ENCODE measurements at places on chromosomes 5 and 9.

DNA sequence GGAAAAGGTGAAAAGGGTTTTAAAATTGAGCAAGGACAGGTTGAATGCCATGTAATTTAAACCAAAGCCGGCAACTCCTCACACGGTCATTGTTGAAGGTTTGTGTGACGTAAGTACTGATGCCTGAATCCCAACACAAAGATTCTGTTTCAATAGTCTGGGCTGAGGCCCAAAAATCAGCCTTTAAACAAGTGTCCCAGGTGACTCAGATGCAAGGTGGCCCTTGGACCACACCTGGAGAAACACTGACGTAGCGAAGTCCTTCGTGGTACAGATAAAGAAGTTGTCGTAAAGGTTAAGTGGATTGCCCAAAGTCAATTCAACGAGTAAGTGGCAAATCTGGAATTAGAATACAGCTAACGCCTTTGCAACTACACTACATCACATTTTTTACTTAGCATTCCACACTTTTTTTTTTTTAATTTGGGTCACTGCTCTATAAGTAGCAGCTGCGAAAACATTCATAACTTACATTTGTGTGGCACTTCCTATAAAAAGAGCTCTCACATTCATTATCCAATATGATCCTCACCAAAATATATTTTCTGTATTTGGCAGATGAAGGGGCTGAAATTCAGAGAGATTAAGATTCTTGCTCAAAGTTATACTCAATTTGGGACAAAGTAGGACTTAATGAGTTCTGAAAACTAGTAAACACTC lies 111.3 kb downstream of the LPAR1 start:
- no peak for DNase-seq

GRCh38 chr5:134440201-134440755 lies 28.6 kb upstream of the CDKN2AIPNL start:
- no peak for DNase-seq

- no peak for DNase-seq
Measured at GRCh38 chr5:130112246-130112645, 208.0 kb downstream of the CHSY3 start.

GRCh38 chr9:136784997-136785361 lies 6.2 kb upstream of the TMEM141 start:
- DNase-seq, result no peak

DNA sequence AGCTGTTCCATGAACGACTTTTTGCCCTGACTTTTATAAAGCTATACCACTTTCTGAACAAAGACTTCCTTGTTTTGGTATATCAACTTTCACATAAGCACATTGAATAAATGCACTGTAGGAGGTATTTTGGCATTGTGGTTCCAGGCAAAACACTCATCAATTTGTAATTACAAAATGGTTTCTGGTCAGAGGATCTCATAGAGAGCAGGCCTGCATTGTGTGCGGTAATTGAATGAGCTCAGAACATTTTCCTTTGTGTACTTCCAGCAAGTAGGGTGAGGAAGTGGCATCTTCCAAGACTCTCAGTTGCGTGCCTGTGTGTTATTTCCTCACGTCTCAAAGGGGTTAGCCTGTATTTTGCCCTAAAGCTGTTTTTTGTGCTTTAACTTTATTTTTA lies 89.2 kb downstream of the PDE6A start:
- no peak for DNase-seq

DNA sequence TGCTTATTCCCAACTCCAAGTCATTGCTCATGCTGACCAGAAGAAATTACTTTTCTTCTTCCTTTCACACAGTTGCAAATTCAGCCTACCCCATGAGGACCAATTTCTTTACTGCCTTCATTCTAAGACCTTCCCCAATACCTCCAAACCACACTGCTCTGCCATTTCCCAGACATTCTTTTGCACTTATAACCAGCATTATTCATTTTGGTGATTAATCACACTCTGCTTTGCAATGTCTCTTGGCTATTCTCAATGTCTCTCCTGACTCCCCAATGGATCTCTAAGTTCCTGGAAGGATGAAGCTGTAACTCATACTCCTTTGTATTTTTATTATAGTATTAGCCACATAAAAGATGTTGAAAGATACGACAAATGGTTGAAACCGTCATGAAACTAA lies 105.7 kb upstream of the RANBP3L start:
- DNase-seq, result no peak

GRCh38 chr5:143183989-143184388 lies 219.5 kb downstream of the NR3C1 start:
- no peak for DNase-seq

GRCh38 chr9:137217276-137218211 lies 4.5 kb downstream of the RNF208 start:
- no peak for DNase-seq

DNA sequence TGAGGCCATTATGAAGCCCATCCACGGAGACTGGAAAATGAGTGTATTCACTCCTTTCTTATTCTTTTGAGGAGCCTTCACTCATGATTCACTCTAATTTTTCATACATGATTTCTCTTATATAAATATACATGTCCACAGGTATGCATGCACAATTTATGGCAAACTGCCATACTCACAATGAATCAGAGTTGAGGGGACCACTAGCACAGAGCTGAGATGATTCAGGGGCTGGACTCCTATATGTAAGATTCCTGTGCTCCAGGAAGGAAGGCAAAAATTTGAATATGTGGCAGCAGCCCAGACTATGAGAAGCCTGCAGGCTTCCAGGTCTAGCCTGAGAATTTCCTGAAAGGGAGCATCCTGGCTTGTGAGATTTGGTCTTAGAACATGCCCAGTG lies 484.6 kb downstream of the PRELID2 start:
- DNase-seq, result no peak

DNA sequence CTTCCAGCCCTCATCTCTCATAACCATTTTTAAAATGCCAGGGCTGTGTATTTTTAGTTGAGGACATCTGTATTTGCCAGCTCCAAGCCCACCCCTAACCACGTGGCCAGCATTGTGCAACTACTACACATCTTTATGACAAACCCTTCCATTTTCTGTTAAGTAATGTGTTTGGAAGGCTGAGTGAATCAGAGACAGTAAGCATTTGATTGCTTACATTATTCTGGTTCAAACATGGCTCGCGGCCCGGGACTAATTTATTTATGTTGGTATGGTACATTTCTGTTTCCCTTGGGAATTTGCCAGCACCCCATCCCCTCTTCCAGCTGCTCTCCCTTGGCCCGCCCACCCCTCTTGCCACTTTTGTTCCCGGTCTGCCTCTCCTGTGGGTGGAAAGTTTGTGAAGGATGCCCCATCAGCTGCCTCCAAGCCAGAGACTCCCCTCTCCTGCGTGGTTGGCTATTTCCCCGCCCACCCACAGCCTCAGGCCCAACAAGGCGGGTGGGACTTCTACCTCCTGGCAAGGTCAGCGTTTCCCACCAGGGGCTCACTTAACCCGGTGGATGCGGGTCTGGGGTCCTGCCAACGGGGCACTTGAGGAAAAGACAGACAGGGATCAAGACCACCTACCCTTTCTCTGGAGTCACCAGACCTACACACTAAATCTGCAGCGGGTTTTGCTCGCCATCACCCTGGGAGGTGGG lies 162.2 kb downstream of the HSD17B3 start:
- DNase-seq, result no peak

- no peak for DNase-seq
Measured at GRCh38 chr5:149345892-149346222, 558 bp downstream of the GRPEL2 start.

GRCh38 chr5:14267166-14267838 lies 124.2 kb downstream of the TRIO start:
- DNase-seq, result no peak

DNA sequence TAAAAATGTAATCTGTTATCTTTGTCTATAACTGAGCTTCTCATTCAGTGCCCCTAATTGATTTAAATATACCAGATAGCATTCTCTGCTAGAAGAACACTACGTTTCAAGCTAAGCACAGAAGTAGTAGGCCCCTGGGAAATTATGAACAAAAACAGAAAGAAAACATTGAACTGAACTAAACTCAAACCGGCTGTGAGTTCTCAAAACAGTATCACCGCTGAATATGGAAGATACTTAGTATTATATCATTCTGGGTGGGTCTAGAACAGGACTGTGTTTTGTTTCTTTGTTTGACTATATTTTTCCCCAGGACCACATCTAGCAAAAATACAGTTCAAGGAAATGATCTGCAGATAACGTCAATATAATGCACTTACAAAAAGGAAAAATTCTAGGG lies 95.1 kb upstream of the HMHB1 start:
- DNase-seq, result no peak

DNA sequence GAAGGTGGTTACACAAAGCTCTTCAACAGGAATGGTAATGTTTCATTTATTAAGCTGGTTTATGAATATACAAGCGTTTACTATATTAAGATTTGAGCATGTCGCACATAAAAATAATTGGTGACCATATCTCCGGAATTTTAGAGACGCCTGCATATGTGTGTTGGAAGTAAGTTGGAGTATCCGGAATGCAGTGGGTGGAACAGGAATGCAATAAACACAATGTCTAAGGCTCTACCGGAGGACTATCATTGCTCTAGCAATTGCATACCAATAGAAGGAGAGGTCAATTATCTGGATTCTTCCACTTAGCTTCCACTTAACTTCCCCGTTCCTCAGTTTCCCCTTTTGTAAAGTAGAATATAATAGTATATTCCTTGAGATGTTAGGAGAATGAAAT lies 1.1 kb upstream of the CEP78 start:
- DNase-seq, result no peak

DNA sequence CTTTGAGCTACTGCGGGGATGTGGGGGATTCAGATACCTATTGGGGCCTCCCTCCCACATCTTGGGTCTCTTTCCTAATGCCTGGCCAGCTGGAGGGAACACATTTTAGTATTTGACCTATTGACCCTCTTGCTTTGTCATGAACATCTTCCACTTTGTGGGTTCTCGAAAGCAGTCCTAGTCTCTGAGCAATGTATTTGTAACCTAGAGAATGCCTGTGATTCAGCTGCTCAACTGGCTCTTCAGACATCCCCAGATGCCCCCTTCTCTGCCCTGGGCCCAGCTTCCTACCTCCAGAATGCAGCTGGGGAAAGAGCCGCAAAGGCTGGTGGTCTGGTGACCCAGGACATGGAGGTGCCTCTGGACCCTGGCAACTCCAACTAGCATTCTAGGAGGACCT lies 32.2 kb downstream of the APTX start:
- DNase-seq, result no peak

GRCh38 chr9:133169102-133169501 lies 5.4 kb upstream of the GBGT1 start:
- DNase-seq, result no peak

DNA sequence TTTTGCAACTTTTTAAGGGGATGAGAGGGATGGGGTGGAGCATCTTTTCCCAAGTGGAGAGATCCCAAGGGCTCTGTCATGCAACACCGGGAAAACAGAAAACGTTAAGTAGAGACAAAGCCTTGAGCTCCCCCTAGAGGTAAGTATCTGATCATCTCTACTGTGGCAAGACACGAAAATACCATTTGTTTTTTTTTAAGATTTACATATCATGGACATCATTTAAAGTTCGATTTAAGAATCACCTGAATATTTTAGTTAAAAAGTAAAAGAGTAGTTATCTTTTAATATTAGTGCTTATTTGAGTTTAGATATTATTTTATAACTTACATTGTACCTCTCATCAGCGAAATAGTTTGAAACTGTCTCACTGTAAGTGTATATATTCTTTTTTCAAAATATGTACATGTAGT lies 200.4 kb downstream of the LRRC70 start:
- peak; percentile 55 for DNase-seq

DNA sequence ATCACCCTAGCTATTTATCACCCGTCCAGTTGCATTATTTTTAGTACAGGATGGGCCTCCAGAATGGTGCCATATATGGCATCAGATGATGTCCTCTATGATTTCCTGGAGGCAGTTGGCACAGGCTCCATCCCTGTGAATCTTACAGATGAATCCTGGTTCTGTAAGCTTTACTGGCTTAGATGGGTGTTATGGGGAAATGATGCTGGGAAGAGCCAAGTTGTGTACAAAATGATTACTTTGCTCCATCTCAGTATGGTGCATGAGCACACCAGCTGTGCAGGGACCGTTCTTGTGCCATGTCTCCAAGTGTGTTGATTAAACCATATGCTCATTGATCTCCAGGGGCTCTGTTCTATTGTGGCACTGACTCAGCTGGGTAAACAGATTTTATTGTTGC lies 755.7 kb downstream of the TLR4 start:
- DNase-seq, result no peak

- no peak for DNase-seq
Measured at GRCh38 chr5:165495829-165496380, 1990.5 kb downstream of the MAT2B start.

GRCh38 chr5:181259283-181259682 lies 1.7 kb downstream of the TRIM52 start:
- DNase-seq, result no peak

DNA sequence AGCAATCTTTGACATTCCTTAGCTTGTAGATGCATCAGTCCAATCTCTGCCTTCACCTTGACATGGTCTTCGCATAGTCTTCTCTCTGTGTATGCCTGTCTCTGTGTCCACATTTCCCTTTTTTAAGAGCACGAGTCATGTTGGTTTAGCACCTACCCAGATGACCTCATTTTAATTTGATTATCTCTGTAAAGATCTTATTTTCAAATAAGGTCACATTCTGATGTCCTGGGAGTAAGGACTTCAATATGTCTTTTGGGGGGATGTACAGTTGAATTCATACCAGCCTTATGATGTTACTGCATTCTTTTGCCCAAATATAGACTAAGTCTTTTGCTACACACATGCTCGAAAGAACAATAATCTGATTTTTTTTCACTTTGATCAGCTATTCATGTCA lies 6.9 kb downstream of the KCTD16 start:
- no peak for DNase-seq

DNA sequence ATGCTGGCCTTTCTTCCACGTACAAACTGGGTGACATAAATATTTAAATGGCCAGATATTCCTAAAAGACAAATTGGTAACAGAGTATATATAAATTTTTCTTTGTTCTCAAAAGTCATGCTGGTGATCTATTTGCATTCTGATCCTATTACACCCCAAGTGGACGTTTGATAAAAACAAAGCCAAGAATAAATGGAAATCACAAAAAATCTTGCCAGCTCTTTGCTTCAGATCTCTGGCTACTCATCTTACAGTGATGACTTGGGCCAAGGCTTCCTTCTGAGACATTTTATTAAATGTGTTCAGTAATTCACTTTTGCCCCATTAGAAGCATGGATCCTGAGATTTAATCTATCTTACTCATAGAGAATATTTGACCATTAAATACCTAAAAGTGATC lies 444.3 kb upstream of the PIK3R1 start:
- DNase-seq, result no peak

GRCh38 chr9:90860826-90861225 lies 59.2 kb downstream of the SYK start:
- DNase-seq, result no peak

GRCh38 chr5:72115296-72115695 lies 8.0 kb downstream of the MAP1B start:
- DNase-seq, result no peak

GRCh38 chr5:120600639-120601038 lies 136.5 kb downstream of the PRR16 start:
- DNase-seq, result no peak

DNA sequence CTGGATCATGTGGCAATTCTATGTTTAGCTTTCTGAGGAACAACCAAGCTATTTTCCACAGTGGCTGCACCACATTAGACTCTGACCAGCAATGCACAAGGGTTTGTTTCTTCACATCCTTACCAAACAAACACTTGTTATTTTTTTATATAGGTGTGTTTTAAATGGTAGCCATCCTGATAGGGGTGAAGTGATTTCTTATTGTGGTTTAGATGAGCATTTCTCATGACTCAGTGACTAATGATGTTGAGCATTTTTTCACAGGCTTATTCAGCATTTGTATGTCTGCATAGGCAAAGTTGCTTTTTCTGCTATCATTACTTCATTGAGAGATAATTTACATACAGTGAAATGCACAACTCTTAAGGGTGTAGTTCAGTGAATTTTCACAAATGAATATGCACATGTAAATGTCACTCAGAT lies 36.0 kb downstream of the ANKRD33B start:
- DNase-seq, result no peak
